HS-5 (cell line): ENCODE measurements at places on chromosomes 2 and 18.
A peak's percentile ranks its signal among the peaks of the same experiment; 100 is the strongest.

DNA sequence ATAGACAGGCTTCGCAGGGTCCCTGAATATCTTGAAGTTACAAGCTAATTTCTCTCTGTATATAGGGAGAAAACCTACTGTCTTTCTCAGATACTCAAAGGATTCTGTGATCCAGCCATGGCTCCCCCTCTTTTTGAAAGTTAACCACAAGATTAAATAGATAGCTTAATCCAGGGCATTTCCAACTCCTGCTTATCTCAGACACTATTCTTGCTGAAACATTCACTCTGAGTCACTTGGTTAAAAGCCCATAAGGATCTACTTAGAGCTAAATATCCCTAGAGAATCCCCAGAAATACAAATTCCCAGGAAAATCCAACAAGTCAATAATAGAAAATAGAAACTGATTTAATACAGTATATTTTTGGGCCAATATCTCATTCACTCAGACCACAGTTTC, 179.1 kb upstream of the LYPD1 start:
- DNase-seq = peak; percentile 13

- peak; percentile 39 for DNase-seq
Measured at GRCh38 chr2:58762176-58762781, 521.2 kb upstream of the FANCL start.

DNA sequence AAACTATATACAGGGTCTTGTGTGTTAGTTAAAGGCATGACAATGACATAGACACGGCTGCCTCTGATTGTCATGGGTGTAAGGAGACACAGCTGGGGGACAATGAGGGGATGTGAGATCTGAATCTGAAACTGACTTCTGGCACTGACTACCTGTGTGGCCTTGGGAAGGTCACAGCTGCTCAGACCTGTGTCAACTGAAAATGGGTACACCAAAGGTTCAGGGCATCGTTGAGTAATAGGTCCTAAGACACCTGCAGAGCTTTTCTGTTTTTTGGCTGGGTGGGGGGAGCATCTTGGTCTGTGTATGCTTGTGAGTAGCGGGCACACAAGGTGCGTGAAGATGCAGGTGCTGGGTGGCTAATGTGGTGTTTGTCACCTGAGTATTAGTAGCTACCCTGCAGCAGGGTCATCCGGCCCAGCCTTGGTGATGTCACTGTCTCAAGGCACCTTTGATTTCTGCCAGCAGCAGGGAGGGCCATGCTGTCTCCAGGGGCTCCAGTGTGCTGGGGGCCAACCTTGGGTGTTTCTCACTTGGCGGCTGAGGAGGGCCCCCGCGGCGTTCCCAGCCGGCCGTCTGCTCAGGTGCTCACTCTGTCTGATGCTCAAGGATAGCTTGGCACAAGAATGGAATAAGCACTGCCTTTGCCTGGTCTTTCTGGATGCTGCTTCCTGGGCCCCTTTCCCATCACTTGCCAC, 53.1 kb upstream of the HS6ST1 start:
- no peak for DNase-seq

DNA sequence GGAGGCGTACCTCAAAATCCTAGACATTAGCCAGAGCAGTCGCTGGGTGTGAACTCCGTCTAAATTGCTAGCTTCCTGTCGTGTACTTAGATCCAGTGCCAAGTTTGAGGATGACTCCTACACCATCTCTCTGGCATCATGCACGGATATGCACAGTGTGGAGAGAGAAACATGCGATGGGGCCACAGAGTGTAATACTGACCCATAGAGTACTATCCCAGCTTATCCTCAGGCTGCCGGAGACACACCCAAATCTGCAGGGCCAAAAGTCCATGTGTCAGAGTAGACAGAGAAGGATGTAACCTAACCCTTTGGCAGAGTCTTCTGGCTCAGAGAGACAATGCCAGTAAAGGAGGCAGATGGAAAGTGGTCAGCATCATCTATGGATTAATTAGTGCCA, 84.2 kb downstream of the ARL4C start:
- no peak for DNase-seq

- no peak for DNase-seq
Measured at GRCh38 chr18:2933995-2934394, 78.9 kb downstream of the LPIN2 start.

GRCh38 chr2:9002637-9003365, 683 bp downstream of the MBOAT2 start:
- DNase-seq = no peak

- no peak for DNase-seq
Measured at GRCh38 chr2:56191617-56192016, 7.8 kb downstream of the CCDC85A start.

DNA sequence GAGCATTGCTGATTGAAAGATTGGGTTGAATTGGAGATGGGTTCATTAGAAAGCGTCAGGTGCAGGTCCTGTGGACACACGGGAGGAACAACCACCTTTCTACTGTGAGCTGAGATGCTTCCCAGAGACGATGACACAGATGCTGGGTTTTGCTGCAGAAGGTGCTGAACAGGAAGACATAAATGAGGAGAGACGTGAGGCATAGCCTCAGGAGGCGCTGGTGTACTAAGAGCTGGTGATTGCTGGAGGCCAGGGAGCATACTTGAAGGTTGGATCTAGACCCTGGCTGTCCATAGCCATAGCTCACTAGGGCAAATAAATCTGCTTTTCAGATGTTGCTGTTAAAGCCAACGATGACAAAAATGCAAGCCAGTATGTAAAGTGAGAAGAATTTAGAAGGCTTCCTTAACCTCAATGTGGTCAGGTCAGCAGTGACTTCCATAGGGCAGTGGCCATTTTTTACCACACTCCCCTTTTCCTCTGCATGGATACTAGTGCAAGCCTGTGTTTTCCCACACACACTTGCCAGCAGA, 153.7 kb downstream of the SOX11 start:
- DNase-seq = no peak

GRCh38 chr2:157803952-157804351, 72.2 kb downstream of the ACVR1 start:
- no peak for DNase-seq

DNA sequence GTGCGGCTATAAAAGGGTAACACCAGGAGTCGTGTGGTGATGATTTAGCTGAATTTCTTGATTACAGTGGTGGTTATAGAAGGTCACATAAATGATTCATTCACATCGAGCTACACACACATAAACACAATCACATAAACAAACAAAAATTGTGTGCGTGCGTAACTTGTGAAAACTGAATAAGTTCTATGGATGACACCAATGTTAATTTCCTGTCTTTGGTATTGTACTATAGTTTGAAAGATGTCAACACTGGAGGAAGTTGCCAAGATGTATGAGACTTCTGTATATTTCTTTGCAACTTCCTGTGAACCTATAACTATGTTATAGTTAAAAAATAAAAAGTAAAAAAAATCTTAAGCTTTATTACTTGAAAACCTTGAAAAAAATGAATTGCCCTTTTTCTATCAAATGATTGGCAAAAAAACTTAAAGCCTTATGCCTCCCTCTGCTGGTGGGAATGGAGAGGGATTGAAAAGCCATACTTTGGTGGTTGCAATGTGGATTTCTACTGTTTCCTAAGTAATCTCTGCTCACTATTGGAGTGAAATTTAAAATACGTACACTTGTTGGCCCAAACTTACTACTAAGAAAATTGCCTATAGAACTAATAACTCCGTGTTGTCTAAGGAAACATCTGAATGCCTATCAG, 227.7 kb downstream of the RPIA start:
- no peak for DNase-seq

DNA sequence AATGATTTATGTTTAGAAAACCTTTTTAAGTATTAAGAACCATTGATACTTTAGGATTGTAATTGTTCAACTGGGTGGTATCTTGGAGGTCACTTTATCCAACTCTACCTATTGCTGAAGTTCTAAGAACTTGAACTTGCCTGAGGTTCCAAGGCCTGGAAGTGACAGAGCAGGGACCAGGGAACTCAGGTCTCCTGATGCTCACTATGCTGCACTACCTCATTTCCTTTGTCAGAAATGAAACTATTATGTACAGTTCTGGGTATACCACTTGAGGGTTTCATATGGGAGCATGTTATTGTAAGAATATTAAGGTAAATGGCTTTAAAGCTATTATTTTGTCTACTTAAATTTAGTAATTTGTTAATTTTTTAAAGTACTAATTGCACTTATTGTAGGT, 3.0 kb downstream of the MBD5 start:
- no peak for DNase-seq

GRCh38 chr2:71070294-71071093, 2.0 kb downstream of the NAGK start:
- DNase-seq = no peak

DNA sequence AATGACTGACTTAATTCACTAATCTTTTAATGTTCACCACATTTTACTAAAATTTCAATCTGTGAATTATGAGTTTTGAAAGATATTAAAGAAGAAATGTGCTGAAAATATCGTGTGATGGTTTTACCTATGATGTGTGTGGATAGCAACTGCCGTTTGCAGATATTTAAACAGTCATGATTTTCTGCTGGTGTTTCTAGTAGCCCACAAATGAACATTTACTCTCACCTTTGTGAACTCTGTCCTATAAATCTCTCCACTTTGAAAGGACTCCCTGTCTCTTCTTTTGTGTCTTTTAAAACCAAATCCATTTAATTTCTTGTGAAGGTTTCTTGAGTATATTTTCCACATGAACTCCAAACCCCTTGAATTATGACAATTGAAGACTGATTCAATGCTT, 771.2 kb upstream of the SALL3 start:
- no peak for DNase-seq

DNA sequence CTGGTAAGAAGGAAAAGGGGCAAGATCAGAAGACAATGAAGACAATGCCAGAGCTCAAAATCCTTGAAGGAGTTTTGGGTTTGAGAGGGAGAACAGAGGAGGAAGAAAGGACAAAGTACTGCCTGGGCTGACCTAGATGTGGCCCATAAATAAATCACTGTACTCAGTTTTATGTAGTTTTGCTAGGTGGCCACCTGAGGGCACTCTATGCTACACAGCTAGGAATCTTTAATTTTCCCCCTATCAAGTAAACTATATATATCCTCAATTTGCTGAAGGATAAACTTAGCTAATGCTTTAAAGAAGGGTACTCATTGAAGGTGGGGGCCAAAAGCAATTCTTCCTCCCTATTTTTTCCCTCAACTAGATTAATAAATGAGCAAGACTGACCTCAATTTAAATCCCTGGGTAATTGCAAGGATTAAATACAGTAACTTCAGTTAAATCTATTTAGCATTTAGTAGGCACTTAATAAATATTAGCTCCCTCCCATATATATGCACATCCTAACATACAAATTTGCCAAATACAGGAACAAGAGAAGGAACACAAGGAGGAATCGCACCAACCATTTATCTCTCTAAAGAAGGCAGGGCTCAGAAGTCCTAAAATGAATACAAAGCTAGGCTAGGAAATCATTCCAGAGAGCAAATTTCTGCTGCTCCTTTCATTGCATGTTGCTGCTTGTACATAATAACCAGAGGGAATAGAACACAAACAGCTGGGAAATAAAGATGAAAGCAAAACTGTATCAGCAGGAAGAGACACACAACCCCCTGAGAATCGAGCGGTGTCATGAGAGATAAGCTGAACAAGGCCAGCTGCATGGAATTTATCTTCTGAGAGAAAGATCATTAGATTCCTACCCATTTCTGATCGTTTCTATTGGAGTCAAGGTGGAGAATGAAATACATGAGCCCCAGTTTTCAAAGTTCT, 540.1 kb downstream of the NRXN1 start:
- DNase-seq = peak; percentile 6

- no peak for DNase-seq
Measured at GRCh38 chr2:151422917-151423439, 13.3 kb downstream of the RIF1 start.

DNA sequence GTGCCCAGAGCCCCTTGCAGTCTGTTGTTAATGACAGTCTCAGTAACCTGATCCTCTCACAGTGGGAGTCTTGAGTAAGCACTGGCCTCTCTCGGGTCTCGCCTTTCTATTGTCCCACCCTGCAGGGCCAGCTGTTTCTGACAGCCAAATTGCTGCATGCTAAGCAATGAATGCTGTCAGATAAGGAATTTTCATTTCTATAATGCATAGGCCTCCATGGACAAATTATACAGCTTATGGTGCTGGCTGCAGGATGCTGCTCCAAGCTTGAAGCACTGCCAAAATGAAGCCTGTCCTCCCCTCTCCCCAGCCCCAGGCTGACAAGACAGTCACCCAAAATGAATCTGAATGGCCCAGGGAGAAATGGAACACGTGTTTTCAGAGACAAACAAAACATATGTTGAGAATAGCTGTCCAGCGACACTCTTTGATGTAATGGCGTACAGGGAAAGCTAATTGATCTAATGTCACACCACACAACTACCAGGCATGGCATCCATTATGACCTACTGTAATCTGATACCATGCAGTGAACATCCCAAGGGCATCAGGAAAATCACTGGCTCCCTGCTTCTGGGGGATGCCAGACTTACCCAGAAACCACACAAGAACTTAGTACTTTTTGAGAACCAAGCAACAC, 36.8 kb downstream of the ACVR1 start:
- DNase-seq = no peak

GRCh38 chr18:40326985-40327384, 1628.0 kb upstream of the PIK3C3 start:
- DNase-seq = no peak

DNA sequence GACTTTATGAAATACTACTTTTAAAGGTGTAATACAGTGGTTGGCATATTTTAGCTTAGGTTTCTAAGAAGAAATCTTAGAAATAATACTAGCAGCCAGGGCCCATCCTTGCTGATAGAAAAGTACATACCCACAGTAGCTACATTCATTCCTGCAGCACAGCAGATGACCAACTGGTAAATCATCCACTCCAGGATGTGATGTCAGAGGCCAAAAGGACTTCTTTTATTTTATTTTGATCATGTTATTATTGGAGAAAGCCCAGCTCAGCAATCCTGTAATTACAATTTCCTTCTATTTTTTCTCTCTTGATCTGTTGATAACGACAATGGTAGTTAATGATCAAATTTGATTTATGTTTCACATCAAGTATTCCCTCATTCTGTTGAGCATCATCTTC, 18.0 kb upstream of the TTN start:
- no peak for DNase-seq

DNA sequence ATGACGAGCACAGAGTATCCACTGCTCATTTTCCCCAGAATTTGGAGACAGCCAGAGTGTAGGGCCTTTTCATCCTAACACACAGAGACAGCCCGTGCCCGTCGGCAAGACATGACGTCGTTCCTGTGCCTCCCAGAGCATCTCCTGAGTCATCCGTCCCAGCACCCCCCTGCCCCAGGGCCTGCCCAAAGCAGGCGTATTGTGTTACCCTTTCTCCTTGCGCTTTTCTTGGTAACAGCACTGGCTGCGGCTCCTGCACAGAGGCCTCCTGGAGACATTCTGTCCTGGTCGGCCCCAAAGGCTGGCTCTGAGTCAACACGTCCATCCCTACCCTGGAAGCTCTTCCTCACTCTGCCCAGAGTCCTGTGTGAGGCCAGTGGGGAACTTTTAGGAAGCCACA, 217.1 kb downstream of the KLHL29 start:
- DNase-seq = peak; percentile 15

GRCh38 chr2:76745605-76746004, 776.6 kb downstream of the LRRTM4 start:
- no peak for DNase-seq
